GM18507 (cell line): ENCODE measurements at places on chromosomes 4 and X.

GRCh38 chr4:128527946-128528576, 240.4 kb upstream of the PGRMC2 start:
- DNase-seq, result no peak

GRCh38 chr4:67282749-67283148, 262.6 kb downstream of the CENPC start:
- DNase-seq, result no peak

DNA sequence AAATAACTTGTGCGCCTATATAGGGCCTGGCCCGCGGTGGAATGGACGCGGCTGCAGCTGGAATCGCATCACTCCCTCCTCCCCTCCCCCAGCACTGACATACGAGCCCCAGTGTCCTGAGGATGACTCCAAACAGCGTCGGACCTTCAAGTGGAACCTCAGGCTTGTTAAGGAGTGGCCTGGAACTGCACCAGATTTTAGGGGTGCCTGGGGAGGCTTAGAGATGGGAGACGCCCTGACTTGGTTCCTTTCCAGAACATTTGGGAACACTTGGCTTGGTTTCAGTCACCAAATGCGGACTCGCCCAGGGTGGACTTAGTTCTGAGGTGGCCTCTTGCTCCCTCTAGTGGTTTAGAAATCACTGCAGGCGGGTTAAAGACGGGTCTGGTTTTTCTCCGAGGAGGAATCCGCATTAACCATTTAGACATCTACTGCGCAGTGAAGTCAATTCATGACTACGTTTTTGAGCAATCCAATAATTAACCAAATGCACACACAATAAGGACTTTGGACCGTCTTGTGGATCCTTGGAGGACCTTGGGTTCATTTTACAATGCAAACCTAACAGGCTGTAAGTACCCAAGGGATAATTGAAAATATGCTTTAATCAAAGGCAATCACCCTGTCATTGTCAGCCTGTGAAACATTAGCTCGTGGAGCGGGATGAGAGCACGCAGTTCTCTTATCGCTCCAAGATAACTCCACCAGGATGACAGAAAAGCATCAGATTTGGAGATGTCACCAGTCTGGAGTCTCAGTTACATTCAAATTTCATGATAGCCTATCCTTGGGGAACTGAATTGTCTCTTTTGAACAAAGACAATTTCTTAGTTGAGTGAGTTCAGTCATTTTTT, 11.2 kb upstream of the PDGFRA start:
- no peak for DNase-seq

DNA sequence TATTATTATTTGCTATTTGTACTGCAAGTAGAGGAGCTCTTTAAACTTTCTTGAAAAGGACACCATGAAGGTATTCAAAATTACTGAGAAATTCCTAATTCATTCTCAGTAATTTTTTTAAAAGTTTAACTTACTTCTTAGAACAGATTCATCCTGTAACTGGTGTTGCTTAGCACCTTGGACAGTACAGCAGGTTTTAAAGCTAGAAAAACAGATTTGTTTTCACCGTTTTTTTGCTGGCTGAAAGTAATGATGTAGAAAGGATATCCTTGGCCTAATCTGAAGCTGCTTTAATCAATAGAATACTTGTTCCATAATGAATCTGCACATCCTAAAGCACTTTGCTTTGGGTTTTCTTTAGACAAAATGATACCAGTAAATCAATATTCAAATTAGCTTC, 142.5 kb upstream of the TRAM1L1 start:
- no peak for DNase-seq

- DNase-seq, result no peak
Measured at GRCh38 chr4:8891646-8892555, 20.3 kb upstream of the HMX1 start.

DNA sequence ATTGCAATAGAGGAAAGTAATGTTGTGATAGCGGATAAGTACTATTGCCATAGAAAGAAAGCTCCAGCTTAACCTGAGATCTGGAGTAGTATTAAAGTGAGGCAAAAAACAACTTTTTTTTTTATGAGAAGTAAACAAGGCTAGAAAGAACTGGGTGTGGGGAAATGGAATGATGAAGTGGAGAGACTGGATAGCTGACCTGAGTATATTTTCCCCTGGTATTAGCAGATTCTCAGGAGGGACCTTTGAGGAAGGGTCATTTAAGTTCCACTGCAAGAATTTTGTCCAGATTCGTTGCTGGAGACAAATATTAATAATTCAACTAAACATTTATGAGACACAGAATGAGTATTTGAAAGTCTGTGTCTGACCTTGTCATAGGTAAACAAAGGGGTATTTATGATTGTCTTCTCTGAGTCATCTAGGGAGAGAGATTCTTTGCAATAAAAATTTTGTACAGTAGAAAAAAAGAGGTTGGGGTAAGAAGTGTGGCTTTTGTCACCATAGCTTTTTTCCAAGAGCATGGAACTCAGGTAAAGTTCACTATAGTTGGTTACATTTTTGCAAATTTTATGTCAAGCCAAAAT, 2095.9 kb downstream of the ARAP2 start:
- DNase-seq, result no peak

DNA sequence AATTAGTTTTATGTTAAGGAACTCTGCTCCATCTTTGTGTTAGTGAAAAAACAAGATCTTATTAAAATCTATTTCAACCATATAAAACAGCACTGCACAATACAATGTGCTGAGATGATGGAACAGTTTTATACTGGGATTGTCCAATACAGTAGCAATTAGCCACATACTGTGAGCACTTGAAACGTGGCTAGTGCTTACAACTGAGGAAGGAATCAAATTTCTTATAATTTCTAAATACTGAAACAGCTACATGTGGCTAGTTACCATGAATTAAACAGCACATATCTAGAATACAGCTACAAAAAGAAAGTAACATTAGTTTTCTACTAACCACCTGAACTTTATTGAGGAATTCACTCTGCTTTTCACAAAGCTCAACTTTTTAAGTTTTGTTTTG, 14.7 kb downstream of the NFXL1 start:
- DNase-seq, result no peak

- DNase-seq, result no peak
Measured at GRCh38 chr4:13983189-13983790, 355.8 kb upstream of the BOD1L1 start.

- no peak for DNase-seq
Measured at GRCh38 chr4:170003071-170004070, 22.8 kb downstream of the MFAP3L start.

- DNase-seq, result no peak
Measured at GRCh38 chr4:155489271-155489670, 112.5 kb upstream of the MAP9 start.

GRCh38 chrX:23334848-23335599, at the start of gene PTCHD1:
Gene PTCHD1 (plus strand): TSS chrX:23334849. CDS start chrX:23334876, 27 bp downstream.
- DNase-seq, result no peak

DNA sequence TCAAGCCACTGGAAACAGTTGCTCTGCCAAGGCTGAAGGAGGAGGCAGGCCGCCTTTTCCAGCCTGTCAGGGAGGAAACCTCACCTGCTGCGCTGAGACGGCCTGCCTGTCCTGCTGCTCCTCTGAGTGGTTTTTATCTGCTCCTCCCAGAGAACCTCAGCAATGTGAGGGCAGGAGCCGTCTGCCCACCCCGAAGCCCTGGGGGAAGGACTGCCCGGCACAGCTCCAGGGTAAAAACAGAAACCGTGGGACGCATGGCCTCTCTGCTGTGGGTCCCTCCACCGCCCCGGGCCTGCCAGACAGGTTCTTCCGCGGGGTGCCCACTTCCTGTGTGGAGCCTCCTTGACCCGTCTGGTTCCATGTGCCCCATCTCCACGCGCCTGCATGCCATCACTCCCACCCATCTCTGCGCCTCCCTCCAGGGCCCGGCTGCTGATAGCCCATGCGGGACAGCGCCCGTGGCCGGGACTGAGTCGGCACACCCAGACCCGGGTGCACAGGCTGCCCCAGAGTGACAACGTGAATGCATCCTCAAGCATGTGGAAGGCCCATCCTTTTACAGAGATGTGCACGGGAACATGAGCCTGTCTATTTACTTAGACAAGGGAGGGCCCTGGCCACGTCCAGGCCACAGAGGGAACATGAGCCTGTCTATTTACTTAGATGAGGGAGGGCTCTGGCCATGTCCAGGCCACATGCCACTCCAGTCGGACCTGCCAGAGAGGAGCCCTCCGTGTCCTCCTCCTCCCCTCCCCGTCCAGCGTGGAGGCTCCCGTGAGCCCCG, 4.0 kb upstream of the SLC49A3 start:
- no peak for DNase-seq

DNA sequence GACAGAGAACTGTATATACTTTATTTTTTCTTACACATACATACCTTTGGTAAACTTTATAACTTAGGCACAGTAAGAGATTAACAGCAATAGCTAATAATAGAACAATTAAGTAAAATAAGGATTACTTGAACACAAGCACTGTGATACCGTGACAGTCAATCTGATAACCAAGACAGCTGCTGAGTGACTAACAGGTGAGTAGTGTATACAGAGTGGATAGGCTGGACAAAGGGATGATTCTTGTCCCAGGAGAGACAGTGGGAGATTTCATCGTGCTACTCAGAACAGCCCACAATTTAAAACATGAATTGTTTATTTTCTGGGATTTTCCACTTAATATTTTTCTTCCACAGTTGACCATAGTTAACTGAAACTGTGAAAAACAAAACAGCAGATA, 411.8 kb downstream of the PPP1R2C start:
- no peak for DNase-seq

DNA sequence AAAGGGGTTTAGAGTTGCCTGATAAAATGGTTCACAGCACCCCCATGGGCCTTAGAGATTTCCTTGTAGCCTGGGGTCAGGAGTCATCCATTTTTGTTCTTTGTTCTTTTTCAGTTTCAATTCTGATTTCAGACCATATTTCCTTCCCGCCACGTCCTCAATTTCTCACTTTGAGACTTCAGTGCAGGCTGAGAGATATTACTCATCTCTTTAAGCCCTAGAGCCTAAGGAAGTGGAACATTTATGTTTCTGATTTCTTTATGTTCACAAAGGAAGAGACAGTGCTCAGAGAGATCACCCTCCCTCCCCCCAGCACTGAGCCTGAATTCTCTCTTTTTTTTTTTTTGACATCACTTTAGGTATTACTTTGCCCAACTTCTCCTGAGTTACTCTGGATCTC, 56.3 kb downstream of the MSN start:
- DNase-seq, result peak; percentile 9

GRCh38 chr4:13522282-13523104, 21.8 kb downstream of the NKX3-2 start:
- DNase-seq, result no peak

- no peak for DNase-seq
Measured at GRCh38 chr4:138086611-138087041, 155.5 kb downstream of the SLC7A11 start.

- DNase-seq, result no peak
Measured at GRCh38 chr4:86117705-86118302, 242.0 kb downstream of the MAPK10 start.

GRCh38 chr4:53306729-53307128, 59.1 kb downstream of the SCFD2 start:
- no peak for DNase-seq

GRCh38 chr4:80070880-80071603, 2.0 kb downstream of the ANTXR2 start:
- DNase-seq, result no peak

GRCh38 chr4:127463883-127464282, 168.9 kb upstream of the INTU start:
- no peak for DNase-seq

DNA sequence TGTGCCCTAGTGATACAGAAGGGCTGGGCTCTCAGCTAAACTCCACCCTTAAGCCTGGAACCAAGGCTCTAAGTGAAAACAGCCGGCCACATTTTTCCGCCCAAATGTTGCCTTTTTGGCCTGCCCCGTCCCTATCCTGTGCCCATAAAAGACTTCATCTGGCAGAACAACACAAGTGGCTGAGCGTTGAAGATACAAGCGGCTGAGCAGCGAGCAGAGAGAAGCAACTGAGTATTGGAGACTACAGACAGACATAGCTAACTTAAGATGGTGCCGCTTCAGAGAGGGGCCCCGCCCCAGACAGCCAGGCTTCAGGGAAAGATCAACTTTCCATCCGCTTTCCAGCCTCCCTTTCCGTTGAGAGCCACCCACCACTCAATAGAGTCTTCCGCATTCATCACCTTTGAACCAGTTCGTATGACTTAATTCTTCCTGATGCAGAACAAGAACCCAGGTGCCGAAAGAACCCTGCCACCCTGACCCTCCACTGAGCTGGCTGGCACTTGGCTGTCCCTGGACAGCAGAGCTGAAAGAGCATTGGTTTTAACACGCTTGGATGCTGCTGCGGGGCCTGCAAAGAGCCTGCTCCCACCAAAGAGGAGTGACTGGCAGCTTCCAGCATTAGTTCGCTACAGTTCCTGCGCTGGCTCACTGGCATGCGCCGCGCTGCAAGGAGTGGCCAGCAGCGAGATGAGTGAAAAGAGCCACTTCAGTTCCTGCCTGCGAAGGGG, 853.2 kb upstream of the INTU start:
- no peak for DNase-seq

DNA sequence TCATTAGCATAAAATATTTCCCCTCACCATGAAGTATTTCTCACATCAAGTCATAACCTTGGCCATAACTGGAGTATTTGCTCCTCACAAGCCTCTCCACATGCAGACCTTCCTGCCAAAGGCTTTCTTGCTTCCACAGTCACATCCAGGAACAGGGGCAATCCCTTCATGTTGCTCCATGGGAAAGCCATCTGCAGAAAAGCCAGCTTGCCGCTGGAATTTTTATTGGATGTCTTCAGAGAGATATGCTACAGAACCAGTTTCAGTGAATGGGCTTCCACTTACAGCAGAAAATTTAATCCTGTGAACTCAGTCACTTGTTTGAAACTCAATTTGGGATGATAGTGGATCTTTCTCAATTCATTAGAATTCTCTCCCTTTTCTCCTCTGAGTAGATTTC, 3.2 kb upstream of the CDKN2AIP start:
- DNase-seq, result no peak

GRCh38 chr4:16045687-16046086, 38.1 kb downstream of the PROM1 start:
- no peak for DNase-seq

GRCh38 chr4:153759407-153760316, at the start of gene RNF175:
Gene RNF175 (minus strand): TSS chr4:153760024. CDS start chr4:153759862, 162 bp downstream.
- no peak for DNase-seq

DNA sequence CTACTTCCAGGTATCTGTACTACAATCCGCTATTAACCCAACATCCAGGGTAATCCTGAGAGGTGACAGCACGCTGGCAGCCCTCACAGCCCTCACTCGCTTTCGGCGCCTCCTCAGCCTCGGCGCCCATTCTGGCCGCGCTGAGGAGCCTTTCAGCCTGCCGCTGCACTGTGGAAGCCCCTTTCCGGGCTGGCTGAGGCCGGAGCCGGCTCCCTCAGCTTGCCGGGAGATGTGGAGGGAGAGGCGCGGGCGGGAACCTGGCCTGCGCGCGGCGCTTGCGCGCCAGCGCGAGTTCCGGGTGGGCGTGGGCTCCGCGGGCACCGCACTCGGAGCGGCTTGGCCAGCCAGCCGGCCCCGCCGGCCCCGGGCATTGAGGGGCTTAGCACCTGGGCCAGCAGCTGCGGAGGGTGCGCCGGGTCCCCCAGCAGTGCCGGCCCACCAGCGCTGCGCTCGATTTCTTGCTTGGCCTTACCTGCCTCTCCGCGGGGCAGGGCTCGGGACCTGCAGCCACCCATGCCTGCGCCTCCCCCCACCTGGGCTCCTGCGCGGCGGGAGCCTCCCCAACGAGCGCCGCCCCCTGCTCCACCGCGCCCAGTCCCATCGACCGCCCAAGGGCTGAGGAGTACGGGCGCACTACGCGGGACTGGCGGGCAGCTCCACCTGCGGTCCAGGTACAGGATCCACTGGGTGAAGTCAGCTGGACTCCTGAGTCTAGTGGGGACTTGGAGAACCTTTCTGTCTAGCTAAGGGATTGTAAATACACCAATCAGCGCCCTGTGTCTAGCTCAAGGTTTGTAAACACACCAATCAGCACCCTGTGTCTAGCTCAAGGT, 87.3 kb downstream of the PRSS12 start:
- no peak for DNase-seq

GRCh38 chrX:155242300-155242699, 22.0 kb downstream of the RAB39B start:
- no peak for DNase-seq
